ENCODE measurements at places on chromosomes 1 and 21. TPM values are rescaled to one million over a fixed set of nuclear protein-coding genes. Genes with fewer than 3 reads are reported as not detected.

GRCh38 chr1:209648931-209649776 lies 3.1 kb downstream of the LAMB3 start:
- no peak for DNase-seq

- no peak for DNase-seq
These were observed 165.0 kb upstream of the IRF2BP2 start for GRCh38 chr1:234774971-234775370.

DNA sequence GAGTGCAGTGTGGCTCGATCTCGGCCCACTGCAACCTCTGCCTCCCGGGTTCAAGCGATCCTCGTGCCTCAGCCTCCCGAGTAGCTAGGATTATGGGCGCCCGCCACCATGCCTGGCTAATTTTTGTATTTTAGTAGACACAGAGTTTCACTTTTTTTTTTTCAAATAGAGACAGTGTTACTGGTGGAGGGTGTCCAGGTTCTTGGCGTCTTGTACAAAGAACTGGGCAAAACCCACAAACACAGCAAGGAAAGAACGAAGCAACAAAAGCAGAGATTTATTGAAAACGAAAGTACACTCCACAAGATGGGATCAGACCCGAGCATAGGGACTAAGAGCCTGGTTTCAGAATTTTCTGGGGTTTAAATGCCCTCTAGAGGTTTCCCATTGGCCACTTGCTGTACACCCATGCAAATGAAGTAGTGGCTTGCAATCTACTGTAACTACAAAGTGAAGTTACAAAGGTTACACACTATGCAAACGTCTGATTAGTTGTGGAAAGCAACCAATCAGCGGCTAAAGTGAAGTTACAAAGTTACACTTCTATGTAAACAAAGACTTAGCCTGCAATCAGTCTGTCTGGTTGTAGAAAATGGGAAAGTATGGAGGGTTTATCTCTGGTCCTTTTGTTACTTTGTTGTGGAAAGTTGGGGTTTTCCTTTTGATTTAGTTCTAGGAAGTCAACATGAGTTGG lies 199.1 kb downstream of the DYRK1A start:
- DNase-seq, result no peak

GLIS1 gene
- not detected for total RNA-seq

PRAMEF7 gene
- not detected for total RNA-seq

PTPRF gene
- 6.8 TPM for total RNA-seq

OPRD1 gene
- total RNA-seq, result not detected

HSPB7 gene
- total RNA-seq, result not detected

RASAL2 gene
- total RNA-seq, result not detected
